ENCODE measurements at places on chromosomes 7 and 10.

DNA sequence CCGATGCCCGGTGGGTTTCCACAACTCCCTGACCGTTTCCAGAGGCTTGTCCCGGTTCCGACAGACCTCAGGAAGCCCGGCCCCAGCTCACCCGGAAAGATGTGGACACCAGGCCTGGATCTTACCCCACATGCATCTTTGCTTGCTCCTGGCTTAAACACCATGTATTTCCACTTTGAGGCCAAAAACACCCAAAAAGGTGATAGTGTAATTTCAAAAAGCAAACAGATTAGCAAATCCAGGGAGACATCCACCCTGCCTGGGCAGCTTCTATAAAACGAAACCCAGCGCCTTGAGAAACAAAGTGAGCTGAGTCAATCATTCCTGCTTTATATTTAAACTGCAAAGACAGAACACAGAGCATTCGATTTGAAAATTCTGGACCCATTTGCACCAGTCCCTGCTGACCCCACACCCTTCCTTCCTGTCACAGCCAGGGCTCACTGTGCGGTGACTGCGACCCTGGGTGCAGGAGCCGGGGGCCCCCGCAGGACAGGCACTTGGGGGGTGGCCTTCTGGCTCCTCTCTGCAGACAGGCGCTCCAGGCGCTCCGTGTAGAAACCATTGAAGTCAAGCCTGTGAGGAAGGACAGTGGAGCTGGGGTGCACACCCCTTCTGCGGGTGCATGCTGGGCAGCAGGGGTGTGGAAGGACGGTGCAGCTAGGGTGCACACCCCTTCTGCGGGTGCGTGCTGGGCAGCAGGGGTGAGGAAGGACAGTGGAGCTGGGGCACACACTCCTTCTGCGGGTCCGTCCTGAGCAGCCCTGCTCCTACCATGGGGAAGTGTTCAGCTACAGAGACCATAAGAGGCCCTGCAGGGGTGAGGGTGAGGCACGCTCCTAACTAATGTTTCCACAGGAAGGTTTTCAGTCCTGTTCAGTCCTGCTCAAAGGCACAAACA is 2.9 kb upstream of the ADAM8 start:
- no peak for DNase-seq

DNA sequence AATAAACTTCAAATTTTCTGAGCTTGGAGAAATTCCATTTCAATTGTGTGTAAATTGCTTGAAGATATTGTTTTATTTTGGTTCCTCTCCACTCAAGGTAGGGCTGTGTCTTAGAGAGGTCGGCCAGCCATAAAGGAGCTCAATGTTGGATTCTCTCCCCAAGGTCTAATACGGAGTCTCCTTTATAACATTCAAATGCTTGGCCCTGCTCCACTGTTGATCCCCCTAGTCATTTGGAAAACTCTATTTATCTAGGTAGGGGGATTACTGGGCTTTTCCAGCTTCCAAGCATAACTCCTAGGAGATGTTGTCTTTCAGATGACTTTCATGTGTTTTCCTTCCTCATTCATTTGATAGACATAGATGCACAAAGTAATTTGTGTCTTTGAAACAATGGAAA is 170.9 kb downstream of the LRMDA start:
- no peak for DNase-seq

GRCh38 chr7:30563326-30563942 is 31.2 kb upstream of the GARS1 start:
- no peak for DNase-seq

- no peak for DNase-seq
Measured at GRCh38 chr10:121772406-121772805, 155.4 kb downstream of the ATE1 start.

DNA sequence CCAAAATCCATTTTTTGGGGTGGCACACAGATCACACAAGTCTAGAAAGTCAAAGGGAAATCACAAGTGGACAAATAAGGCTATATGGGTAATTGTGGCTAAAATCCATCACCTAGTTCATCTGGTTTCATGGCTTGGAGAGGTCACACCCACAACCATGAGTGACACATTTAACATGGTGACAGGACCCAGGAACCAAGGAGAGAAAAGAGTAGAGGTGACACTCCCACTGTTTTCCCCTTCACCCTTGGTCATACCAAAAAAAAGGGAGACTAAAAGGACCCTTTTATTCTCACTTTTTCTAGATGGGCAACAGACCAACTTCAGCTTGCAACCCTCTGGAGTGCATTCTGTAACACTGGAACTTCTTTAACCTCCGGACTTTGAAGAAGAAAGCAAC is 46.2 kb upstream of the ZNF107 start:
- DNase-seq, result no peak

DNA sequence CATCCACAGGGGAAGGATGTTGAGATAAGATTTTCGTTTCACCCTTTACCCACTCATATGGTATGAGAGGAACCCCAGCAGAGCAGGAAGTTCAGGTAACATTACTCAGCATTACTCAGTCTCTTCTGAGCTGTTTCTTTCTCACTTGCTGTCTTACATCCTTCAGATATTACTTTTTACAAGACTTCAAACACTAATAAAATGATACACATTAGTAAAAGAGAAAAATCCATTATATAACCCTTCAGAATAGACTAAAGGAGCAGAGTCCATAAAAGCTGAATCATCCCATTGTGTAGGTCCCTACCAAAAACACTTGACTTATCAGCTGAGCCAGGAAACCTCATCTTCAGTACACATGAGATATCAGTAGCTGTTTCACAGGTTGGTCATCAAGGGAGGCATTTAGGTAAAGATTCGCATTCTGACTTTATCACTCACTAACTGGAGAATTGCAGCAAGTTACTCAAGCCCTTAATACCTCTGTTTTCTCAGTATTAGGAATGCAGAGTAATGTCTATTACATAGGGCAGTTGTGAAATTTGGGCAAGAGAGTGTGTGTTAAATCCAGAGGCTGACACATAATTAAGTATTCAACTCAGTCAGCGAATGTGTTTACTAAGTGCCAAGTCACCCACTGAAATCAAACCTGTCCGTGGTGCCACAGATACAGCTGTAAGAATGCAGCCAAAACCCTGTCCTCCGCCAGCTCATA is 44.7 kb downstream of the KLF6 start:
- no peak for DNase-seq

DNA sequence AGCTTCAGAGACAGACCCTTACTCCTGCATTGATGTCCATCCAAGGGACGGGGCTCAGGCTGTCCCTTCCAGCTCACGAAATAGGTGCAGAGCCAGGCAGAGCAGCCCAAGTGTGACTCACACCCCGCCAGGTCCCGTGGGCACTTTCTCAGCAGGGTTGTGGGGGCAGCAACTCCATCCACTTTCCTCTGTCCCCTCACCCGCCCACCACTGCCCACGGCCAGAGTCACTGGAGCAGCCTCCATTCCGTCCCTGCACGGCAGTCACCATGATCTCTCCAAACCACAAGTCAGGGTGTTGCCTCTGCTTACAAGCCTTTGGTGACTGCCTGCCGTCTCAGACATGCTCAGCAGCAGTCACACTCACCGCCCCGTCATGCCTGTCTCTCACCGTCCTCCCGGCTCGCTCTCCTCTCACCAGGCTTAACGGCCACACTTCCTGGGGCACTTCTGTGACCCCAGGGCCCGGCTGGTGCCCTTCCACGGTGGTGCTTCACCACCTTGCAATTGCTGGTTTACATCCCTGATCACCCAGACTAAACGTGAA is 39.3 kb downstream of the CALML3 start:
- no peak for DNase-seq

GRCh38 chr10:58660575-58661255 is 148.0 kb downstream of the BICC1 start:
- no peak for DNase-seq

- no peak for DNase-seq
Measured at GRCh38 chr7:48245751-48246472, 74.7 kb downstream of the ABCA13 start.

DNA sequence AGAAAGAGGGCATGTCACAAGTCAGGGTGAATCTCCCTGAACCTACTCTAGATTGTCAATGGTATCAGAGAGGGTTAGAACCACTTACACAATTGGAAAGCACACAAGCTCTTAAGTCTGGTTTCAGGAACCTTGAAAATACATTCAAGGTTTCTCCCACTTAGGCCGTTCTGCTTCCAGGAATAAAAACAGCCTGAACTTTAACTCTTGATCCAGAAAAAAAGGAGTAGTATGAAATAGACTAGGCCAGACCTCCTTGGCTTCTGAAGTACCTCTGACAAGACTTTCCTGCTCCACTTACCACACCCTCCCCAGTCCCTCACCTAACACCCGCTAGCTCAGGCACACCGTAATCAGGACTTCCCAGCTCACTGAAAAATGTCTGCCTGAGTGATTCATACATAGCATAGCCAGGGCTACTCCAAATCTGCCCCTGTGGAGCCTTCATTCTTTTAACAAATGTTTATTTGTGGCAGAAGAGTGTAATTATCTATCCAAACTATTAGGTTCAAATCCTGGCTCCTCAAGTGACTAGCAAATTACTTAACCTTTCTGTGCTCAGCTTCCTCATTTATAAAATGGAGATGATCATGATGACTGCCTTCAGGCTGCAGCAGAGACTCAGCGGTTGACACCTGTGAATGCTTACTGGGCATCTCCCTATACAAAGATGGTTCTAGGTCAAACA is 30.3 kb upstream of the IL6 start:
- DNase-seq, result no peak

DNA sequence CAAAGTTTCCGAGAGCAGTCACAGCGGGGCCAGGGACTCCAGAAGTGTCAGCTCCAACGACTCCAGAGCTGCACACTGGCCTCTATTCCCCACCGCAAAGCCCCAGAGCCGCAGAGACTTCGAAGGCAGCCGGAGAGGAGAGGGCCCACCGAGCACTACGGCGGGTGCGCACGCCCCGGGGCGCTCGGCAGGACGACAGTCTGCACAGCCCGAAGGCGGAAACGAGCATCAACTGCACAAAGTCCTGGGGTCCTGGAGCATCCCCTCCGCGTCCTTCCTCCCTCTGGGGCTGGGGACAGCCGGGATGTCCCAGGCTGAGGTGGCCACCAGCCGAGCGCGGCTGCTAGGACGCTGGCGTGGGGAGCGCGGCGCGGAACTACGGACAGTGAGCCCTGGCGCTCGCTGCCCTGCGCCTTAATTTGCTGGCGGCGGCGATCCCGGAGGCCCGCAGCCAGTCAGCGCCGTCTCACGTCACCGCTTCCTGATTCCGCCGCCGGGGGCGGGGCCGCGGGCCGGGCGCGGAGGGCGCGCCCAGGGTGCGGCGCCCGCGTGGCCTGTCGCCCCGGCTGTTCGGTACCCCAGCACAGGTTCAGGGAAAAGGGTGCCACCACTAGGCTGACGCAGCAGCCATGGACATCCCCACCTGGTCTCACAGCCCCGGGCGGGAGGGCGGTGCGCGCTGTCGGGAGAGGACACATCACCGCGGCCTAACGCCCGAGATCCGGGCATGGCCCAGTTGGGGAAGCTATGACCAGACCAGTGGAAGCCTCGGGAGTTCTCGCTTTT is at the start of gene TBX20:
Gene TBX20, minus strand, starts transcription at position 391 of the 786 bp plus-strand sequence. CDS start 480 bp downstream, outside the sequence.
- DNase-seq, result no peak

GRCh38 chr7:50400114-50400513 is 50.0 kb downstream of the FIGNL1 start:
- DNase-seq, result no peak

DNA sequence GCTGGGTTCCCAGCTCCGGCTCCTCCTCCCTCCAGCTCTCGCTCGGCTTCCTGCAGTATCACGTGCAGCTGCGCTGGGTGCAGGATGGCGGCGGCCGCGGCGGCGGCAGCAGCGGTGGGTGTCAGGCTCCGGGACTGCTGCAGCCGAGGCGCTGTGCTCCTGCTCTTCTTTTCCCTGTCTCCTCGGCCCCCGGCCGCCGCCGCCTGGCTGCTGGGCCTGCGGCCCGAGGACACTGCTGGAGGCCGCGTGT is at the start of gene CNNM1:
Gene CNNM1, plus strand, starts transcription at position 53 of the 250 bp plus-strand sequence. Its CDS starts 32 bp downstream, at position 85.
- no peak for DNase-seq

- DNase-seq, result no peak
Measured at GRCh38 chr7:74051629-74052410, 23.8 kb downstream of the ELN start.

DNA sequence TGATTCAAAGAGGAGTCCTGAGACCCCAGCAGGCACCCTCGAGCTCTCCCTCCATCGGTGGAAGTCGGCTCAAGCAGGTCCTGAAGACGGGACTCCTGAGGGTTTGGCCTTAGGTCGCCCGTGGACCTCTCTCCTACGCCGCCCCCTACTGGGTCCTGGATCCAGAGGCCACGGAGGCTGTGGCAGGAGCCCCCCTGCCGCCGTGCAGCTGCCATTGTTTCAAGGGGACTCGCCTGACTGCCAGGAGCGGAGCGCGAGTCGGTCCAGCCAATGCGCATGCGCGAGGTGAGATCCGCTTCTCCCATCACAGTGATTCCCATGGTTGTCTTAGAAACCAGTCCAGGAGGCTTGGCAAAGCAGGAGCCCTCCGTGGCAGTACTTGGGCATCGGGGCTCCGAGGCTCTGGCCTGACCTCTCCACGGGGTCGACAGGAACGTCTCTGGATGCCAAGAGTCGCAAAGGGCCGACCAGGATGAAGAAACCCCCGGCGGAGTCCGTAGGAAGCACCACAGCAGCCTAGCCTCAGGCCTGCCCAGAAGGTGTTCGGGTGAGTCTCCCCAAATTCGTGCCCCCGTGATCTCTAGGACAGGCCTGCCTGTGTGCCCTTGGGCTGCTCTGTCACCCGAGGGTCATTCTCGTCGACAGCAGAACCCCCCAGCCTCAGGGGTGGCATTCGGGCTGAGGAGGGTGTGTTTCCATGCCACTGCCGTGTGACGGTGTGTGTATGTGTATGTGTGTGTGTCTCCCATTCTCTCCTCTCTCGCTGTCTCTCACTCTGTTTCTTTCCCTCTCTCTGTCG is 322.3 kb downstream of the ZNF716 start:
- DNase-seq, result no peak

DNA sequence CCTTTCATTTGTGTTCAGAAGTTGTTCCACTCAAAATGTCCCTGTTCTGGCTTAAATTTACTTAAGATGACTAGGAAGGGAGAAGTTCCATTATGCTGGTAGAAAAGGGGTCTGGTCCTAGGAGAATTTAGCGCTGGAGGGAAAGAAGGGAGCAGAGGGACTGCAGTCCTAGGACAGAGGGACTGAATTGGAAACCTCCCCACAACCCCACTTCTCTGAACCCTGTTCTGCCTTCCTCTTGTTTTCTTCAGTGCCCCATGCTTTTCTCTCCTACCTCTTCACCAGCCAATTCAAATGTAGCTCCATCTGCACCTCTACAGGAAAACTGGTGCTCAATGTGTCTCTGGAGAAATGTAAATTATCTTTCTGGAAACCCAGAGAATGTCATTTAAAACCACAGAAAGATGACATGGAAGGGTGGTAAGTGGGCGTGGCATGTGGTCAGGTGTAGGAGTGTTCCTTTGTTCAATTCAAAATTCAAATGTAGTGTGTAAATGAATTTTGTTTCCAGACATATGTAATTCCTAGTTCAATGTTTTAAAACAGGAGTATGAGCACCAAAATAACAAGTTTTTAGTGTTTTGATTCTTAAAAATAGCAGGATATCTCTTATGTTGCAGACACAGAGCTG is 24.0 kb upstream of the RHOBTB1 start:
- DNase-seq, result no peak

DNA sequence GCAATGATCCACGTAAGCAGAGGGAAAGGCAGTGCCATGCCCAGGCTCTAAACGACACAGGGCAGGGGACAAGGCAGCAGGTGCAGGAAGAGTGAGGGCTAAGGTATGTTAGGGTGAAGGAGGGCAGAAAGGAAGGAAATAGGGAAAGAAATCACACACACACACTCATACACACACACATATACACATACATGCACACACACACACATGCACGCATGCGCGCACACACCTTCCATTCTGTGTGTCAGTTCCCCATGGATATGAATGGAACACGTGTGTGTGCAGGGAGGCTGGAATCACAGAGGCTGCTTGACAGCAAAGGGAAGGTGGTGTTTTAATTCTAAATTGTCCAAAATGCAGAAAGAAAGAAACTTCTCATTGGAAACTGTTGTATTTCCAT is 6.2 kb upstream of the PHYH start:
- no peak for DNase-seq

GRCh38 chr10:122878799-122879338 is 512 bp downstream of the FAM24B start:
- DNase-seq, result no peak

Data from activated CD4-positive, CD25-positive, alpha-beta regulatory T cell (primary cell).